Astrocyte of the spinal cord (primary cell): ENCODE measurements at places on chromosomes 12 and 14.
A peak's percentile ranks its signal among the peaks of the same experiment; 100 is the strongest.

DNA sequence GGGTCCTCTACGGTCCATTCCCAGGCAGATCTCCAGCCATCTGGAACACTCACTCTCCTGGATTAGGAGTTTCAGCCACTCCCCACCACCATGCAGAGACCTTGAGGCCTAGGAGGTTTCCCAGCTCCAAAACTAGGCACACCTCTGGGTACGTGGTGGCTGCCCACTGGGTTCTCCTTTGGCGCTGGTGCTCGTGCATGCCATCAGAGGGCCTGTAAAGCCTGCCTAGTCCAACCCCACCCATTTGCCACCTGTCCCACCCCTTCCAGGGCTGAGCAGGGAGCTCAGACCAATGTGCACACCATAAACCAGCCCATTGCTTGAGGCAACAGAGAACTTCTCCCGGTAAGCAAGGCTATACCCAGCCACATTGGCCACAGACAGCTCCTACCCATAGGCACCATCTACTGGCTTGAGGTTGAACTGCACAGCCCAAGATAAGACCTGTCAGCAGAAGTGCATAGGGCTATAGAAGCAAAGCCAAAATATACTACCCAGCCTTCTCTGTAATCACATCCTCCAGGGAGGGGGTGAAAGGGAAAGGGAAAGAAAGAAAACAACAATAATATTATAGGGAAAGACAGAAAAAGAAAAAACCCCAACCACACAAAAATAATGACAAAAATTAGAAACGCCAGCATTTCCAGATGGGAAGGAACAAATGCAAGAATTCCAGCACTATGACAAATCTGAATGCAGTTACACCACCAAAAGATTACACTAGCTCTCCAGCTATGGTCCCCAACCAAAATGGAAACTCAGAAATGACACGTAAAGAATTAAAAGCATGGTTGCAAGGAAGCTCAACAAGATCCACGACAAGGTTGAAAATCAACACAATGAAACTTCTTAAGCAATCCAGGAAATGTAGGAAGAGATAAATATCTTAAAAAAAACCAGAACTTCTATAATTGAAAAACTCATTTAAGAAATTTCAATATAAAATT, 111.9 kb upstream of the CCDC175 start:
- DNase-seq: peak; percentile 63

- DNase-seq: no peak
These were observed 31.1 kb downstream of the PRIMA1 start for GRCh38 chr14:93757206-93757605.

DNA sequence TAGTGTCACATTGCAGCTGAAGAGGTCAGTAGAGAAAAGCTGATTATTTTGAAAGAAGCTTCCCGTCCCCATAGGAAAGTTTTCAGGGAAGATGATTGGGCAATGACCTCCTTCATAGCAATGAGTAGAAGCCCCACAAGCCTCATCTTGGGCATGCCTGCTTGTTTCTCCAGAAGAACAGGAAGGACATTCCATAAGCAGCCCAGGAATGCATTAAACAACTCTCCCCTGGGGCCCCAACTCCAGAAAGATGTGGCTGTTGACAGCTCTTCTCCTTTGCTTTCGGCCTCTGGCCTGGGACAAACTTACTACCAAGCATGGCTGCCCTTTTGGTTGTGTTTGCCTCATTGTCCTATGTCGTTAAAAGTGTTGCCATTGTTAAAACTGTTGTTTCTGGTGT, 5.7 kb upstream of the VDR start:
- no peak for DNase-seq

- DNase-seq: no peak
These were observed 91.4 kb downstream of the DRAM1 start for GRCh38 chr12:101968770-101969169.

DNA sequence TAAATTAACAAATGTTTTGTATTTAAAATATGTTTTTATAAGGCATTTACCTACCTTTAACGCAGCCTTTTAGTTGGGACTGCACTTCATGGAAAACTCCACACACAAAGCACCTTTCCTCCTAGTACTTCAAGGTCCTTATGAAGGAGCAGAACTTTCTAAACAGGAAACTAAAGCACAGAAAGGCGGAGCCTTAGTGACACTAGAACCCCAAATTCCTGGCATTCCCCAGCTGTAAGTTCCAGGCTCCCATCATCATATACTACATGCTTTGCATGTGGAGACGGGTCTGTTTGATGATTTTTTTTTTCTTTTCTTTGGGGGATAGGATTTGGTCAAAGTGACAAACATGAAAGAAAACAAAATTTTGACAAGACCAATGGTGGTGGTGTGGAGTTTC, 39.5 kb downstream of the STXBP6 start:
- no peak for DNase-seq

- no peak for DNase-seq
These were observed 109.7 kb downstream of the CHST11 start for GRCh38 chr12:104566244-104566993.

DNA sequence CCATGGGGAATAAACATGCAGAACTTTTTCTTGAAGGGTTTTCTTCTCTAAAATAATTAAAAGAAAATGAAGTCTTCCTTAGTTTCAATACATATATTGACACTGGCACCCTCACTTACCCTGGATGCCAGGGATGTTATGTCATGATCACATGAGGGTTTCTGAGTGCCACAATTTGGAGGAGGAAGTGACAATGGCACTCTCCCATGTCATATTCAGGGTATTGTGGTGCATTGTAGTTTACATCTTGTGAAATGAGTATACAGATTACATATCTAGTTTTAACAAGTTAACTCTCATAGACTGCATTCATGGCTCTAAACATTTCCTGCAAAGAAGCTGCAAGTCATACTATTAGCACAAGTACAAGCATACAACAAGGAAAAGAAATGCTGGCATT, 37.7 kb downstream of the CCDC177 start:
- DNase-seq: no peak
